ENCODE measurements at places on chromosomes 5 and 9.

DNA sequence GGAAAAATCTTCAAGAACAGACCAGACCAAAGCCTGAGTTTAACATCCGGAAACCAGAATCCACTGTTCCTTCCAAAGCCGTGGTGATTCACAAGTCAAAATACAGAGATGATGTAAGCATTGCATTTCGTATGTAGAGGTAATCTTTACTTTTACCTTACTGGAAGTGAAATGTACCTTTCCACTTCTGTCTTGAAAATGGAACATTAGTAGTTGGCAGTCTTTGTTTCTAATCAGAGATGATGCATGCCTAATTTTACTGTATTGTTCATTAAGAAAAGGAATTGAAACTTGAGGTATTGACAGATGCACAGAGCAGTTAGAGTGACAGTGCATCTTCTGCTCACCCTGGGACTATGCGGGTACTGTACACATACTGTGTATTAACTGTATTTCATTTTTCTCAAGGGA is 34.6 kb downstream of the HABP4 start:
- H3K4me1 ChIP-seq = peaks cover 11% of the 10 kb centered on the region
- no peak overlapping the region for H3K4me3 ChIP-seq
- no peaks in the 10 kb centered on the region for H3K27me3 ChIP-seq
- DNase-seq = no peak

DNA sequence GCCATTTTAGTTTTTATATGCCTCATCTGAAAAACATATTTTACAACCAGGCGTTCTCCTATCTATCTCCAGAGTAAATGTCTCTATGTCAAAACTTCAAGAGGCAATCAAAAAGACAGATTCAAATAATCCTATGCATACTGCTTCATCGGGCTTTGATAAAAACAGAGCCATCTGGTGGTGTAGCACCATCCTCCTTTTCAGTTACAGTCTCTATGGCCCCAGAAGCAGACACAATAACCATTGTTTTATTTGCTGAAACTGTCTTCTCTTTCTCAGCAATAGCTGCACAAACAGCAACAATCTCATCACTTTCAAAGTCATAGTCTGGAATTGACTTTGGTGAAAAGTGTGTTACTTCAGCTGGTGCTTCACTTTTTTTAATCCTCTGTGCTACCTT is 36.3 kb downstream of the PTGER4 start:
- no peak for DNase-seq
- peaks cover 49% of the 10 kb centered on the region for H3K36me3 ChIP-seq
- no peak overlapping the region for H3K4me3 ChIP-seq
- no peaks in the 10 kb centered on the region for H3K27me3 ChIP-seq
- no peaks in the 10 kb centered on the region for H3K4me1 ChIP-seq

DNA sequence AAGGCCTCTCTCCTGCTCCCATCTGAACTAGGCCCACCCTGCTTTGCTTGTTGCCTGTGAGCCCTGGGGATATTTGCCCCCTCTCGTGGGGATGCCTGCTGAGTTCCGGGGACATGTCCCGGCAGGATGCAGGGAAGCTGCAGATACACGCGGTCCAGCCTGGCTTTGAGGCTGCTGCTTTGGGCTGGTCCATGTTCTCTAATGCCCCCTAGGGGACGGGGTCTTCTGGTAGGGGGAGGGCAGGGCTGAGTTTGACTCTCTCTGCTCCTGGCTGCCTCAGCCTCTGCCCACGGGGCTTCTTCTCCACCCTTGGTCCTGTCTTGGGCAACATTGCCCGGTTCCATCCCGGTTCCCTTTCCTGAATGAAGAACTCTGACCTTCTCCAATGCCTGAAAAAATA is 84.9 kb upstream of the ASS1 start:
- no peaks in the 10 kb centered on the region for H3K27me3 ChIP-seq
- H3K4me1 ChIP-seq = no peaks in the 10 kb centered on the region
- no peaks in the 10 kb centered on the region for H3K36me3 ChIP-seq
- no peak overlapping the region for H3K4me3 ChIP-seq

DNA sequence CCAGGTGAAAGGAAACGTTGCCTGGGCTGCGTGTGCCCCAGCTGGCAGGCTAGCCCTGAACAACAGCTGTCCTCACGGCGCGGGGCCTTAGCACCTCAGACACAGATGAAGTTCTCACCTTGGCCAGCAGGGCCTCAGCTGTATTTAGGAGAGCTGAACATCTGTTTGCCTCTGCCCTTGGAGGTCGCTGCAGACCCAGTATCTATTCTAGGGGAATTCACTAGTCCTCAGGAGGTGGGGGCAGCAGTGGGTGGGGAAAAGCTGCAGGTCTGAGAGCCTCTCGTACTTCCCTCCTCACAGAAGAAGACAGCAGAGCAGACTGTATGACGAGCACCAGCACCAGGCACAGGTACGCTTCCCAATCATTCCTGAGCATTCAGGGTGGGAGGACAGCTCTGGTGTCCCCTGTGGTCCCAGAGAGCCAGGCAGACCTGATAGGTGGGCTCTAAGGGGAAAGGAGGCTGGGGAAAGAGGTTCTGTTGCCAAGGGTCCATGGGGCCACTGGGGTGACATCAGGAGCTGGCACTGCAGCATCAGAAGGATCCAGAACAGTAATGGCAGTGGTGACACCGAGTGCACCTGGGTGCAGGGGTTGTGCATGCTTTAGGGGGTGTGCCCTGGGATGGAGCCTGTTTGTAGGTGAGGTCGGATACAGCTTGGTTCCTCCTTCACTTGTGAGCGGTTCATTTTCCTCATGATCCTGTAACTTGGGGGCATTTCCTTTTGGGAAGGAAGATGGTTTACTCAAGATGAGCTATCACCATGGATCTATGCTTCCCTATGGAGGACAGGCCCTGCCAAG is 13.8 kb downstream of the CD74 start:
- H3K4me3 ChIP-seq = no peak overlapping the region
- H3K36me3 ChIP-seq = peaks cover 100% of the 10 kb centered on the region
- H3K27ac ChIP-seq = no peak overlapping the region
- DNase-seq = no peak
- H3K27me3 ChIP-seq = no peaks in the 10 kb centered on the region

- H3K36me3 ChIP-seq = no peaks in the 10 kb centered on the region
- no peaks in the 10 kb centered on the region for H3K27me3 ChIP-seq
- DNase-seq = no peak
These were observed 575.0 kb downstream of the CHSY3 start for GRCh38 chr5:130479045-130479804.

GRCh38 chr9:100219347-100219746 is 120.3 kb downstream of the INVS start:
- peaks cover 8% of the 10 kb centered on the region for H3K36me3 ChIP-seq
- H3K4me1 ChIP-seq = no peaks in the 10 kb centered on the region
- H3K27ac ChIP-seq = no peak overlapping the region
- H3K4me3 ChIP-seq = no peak overlapping the region
- no peaks in the 10 kb centered on the region for H3K27me3 ChIP-seq

GRCh38 chr9:134399435-134400056 is 73.3 kb downstream of the RXRA start:
- no peak overlapping the region for H3K4me3 ChIP-seq
- no peak for DNase-seq
- H3K27me3 ChIP-seq = no peaks in the 10 kb centered on the region
- no peaks in the 10 kb centered on the region for H3K36me3 ChIP-seq
- peaks cover 57% of the 10 kb centered on the region for H3K4me1 ChIP-seq

GRCh38 chr9:89418882-89419640 is 78.9 kb downstream of the SEMA4D start:
- H3K36me3 ChIP-seq = no peaks in the 10 kb centered on the region
- H3K4me3 ChIP-seq = no peak overlapping the region
- no peak for DNase-seq
- H3K27ac ChIP-seq = no peak overlapping the region
- H3K4me1 ChIP-seq = no peaks in the 10 kb centered on the region

- peaks cover 7% of the 10 kb centered on the region for H3K36me3 ChIP-seq
- H3K4me3 ChIP-seq = no peak overlapping the region
- H3K4me1 ChIP-seq = no peaks in the 10 kb centered on the region
- H3K27me3 ChIP-seq = no peaks in the 10 kb centered on the region
- no peak overlapping the region for H3K27ac ChIP-seq
These were observed 50.8 kb downstream of the AQP7 start for GRCh38 chr9:33351547-33351946.

GRCh38 chr9:33189331-33189791 is 22.2 kb upstream of the B4GALT1 start:
- H3K27ac ChIP-seq = no peak overlapping the region
- DNase-seq = no peak
- no peaks in the 10 kb centered on the region for H3K4me1 ChIP-seq
- no peak overlapping the region for H3K4me3 ChIP-seq
- no peaks in the 10 kb centered on the region for H3K36me3 ChIP-seq
- H3K27me3 ChIP-seq = no peaks in the 10 kb centered on the region
